ENCODE measurements at places on chromosomes 11 and 22. TPM values are rescaled to one million over a fixed set of nuclear protein-coding genes. Genes with fewer than 3 reads are reported as not detected.
A peak's percentile ranks its signal among the peaks of the same experiment; 100 is the strongest.

FOLH1 gene
- not detected for total RNA-seq

GRCh38 chr11:66022401-66023185, 3.7 kb downstream of the CATSPER1 start:
- no peaks in the 10 kb centered on the region for H3K27me3 ChIP-seq
- no peaks in the 10 kb centered on the region for H3K36me3 ChIP-seq
- H3K4me3 ChIP-seq, result peak overlapping the region; percentile 33
- no peak overlapping the region for H3K27ac ChIP-seq

- H3K27ac ChIP-seq, result no peak overlapping the region
- peak; percentile 25 for DNase-seq
- no peaks in the 10 kb centered on the region for H3K4me1 ChIP-seq
- H3K4me3 ChIP-seq, result no peak overlapping the region
- H3K27me3 ChIP-seq, result peaks cover 29% of the 10 kb centered on the region
These were observed 94.8 kb upstream of the SORL1-AS1 start for GRCh38 chr11:121547574-121547973.

DNA sequence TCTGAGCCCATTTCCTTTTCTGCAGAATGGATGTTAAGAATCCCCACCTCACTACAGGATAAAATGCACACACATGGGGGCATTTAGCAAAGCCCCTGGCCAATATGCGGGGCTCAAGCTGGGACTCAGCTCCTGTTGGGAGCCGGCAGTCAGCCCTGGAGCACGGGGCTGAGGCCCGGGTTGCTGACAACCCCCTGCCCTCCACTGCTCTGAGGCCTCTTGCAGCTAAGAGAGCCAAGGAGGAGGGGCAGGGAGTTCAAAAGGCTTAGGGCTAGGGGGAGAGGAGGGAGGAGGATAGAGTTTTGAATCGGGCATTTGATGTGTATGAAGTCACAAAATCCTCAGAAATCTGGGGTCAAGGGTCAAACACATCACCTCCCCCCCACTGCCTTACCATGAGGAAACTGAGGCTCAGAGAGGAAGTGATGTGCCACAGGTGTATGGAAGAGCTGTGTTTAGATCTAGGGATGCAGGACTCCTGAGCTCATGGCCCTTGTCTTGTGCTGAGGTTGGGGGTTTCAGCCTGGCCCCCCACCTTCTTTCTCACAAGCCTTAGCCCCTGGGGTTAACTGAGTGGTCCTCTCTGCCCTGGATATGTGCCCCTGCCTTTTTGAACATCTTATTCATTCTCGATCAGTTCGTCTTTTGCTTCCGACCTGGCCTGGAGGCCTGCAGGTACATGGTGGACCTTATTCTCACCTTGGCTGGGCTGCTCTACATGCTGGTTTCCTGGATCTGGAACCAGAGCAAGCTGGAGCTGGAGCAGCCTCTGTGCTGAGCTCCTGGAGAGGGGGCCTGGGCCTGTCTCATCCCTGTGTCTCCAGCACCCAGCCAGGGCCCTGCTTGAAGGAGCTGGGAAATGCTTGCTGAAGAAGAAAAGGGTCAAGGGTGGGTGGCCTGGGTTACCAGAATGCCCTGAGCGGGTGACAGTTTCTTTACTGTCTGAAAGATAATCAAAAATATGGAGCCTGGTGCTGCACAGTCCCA, 80.3 kb downstream of the LRRC32 start:
- no peak overlapping the region for H3K27ac ChIP-seq
- DNase-seq, result no peak
- no peaks in the 10 kb centered on the region for H3K36me3 ChIP-seq

GRCh38 chr22:19772422-19772672, 11.8 kb downstream of the TBX1 start:
- no peak overlapping the region for H3K27ac ChIP-seq
- H3K4me1 ChIP-seq, result no peaks in the 10 kb centered on the region
- H3K27me3 ChIP-seq, result peaks cover 4% of the 10 kb centered on the region

DNA sequence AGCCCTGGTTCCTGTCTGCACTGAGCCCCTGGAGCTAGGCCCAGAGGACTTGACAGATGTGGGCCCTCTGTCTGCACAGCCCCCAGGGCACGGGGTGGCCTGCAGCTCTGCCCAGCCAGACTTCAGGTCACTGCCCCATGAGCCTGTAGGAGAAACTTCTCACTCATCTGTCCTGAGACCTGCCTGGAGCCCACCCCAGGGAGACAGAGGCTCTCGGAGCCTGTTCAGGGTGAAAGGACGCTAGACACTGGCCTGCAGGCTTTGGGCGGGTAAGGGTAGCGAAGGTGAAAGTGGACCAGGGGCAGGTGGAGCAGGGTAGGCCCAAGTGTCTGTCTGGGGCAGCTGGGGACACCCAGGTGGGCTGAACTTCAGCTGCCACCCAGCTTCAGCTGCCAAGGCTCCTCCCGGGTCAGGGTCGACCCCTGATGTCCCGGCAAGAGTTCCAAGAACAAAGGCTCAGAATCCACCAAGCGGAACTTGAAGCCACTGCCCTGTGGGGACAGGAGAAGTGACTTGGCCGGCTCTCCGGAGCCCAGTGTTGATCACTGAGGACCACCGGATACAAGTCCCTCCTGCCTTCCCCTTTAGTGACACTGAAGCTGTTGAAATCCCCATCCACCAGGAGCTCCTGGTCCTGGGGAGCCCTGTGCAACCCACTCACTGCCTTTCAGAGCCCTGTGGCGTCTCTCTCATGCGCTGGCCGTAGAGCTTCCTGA, 90.3 kb downstream of the KCNQ1 start:
- no peaks in the 10 kb centered on the region for H3K36me3 ChIP-seq
- DNase-seq, result no peak
- H3K27me3 ChIP-seq, result peaks cover 11% of the 10 kb centered on the region
- no peak overlapping the region for H3K27ac ChIP-seq
- H3K4me3 ChIP-seq, result no peak overlapping the region

DNA sequence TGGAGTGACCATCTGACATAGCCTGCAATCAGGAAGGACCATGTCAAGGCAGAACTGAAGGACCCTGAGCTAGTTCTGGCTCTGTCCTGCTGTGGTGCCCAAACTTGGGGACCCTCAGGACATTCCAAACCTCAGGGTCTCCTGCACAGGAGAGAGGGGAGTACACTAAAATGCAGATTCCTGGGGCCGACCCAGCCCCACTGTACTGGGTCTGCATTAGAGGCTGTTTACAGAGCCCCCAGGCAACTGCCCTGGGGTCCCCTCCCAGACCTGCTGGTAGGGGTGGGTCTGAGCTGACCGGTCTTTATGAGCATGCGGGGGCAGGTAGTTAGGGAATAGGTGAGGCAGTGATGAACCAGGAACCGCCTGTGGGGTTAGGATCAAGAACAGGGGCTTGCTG, 6.8 kb downstream of the TRPM5 start:
- H3K27me3 ChIP-seq, result peaks cover 31% of the 10 kb centered on the region
- H3K36me3 ChIP-seq, result no peaks in the 10 kb centered on the region
- no peak overlapping the region for H3K4me3 ChIP-seq
- no peaks in the 10 kb centered on the region for H3K4me1 ChIP-seq
- no peak for DNase-seq

DNA sequence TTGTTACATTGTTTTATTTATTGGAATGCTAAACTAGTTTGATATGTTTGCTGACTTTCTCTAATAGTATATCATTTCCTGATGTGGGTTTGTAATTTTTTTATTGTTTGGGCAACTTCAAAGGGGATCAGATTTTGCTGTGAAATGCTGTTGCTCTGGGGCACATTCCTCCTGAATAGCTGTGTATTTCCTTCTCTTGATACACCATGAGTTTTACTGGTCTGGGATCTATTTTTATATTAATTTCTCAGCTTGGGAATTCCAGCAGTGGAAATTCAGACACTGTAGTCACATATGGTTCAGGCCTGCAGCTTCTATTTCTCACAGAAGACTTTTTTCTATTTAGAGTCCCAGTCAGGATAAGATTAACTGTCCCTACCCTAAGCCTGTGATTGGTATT, 58.9 kb downstream of the RPUSD4 start:
- peaks cover 17% of the 10 kb centered on the region for H3K4me1 ChIP-seq
- no peak for DNase-seq
- H3K4me3 ChIP-seq, result no peak overlapping the region

DNA sequence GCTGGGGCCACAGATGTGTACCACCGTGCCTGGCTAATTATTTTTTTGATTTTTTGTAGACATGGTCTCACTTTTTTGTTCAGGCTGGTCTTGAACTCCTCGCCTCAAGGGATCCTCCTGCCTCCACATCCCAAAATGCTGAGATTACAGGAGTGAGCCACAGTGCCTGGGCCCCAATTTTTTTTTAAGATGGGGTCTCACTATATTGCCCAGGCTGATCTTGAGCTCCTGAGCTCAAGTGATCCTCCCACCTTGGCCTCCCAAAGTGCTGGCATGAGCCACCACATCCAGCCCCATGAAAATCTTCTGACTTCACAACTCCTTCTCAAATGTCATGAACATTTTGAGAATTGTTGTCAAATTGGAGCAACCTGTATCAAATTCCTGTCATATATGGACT, 2.3 kb upstream of the ANKRD54 start:
- peaks cover 41% of the 10 kb centered on the region for H3K4me1 ChIP-seq
- no peak overlapping the region for H3K27ac ChIP-seq
- DNase-seq, result no peak
- peaks cover 7% of the 10 kb centered on the region for H3K36me3 ChIP-seq
- no peaks in the 10 kb centered on the region for H3K27me3 ChIP-seq

DNA sequence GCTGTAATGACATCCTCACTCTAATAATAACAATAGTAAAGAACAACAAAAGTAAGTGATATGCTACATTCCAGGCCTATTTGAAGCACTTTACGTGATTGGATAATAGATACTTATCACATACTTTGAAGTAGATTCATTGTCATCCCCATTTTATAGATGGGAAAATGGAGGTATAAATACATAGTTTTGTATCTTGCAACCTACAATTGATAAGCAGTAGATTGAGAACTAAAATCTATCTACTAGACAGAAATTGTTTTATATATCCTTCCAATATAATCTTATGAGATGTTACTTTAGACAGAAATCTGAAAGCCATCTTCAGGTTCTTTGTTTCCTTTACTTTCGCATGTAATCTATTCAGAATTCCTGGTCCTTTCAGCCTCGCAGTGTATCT, 104.6 kb upstream of the CD44 start:
- no peak overlapping the region for H3K4me3 ChIP-seq
- H3K27me3 ChIP-seq, result no peaks in the 10 kb centered on the region
- DNase-seq, result no peak
- H3K4me1 ChIP-seq, result peaks cover 42% of the 10 kb centered on the region

- no peaks in the 10 kb centered on the region for H3K36me3 ChIP-seq
- no peak overlapping the region for H3K27ac ChIP-seq
- H3K4me1 ChIP-seq, result no peaks in the 10 kb centered on the region
- H3K27me3 ChIP-seq, result no peaks in the 10 kb centered on the region
These were observed 1261.4 kb upstream of the TENM4 start for GRCh38 chr11:80702264-80702663.

DNA sequence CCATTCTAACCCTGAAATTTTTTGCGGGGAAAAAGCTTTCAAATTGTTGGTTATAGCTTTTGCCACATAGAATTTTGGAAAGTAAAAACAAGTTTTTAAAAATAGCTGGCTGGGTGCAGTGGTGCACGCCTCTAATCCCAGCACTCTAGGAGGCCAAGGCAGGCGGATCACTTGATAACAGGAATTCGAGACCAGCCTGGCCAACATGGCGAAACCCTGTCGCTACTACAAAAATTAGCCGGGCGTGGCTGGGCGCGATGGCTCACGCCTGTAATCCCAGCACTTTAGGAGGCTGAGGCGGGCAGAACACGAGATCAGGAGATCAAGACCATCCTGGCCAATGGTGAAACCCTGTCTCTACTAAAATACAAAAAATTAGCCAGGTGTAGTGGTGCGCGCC, 54.9 kb downstream of the TNRC6B start:
- no peaks in the 10 kb centered on the region for H3K27me3 ChIP-seq
- no peak overlapping the region for H3K27ac ChIP-seq
- H3K36me3 ChIP-seq, result peaks cover 17% of the 10 kb centered on the region
- H3K4me3 ChIP-seq, result no peak overlapping the region

DNA sequence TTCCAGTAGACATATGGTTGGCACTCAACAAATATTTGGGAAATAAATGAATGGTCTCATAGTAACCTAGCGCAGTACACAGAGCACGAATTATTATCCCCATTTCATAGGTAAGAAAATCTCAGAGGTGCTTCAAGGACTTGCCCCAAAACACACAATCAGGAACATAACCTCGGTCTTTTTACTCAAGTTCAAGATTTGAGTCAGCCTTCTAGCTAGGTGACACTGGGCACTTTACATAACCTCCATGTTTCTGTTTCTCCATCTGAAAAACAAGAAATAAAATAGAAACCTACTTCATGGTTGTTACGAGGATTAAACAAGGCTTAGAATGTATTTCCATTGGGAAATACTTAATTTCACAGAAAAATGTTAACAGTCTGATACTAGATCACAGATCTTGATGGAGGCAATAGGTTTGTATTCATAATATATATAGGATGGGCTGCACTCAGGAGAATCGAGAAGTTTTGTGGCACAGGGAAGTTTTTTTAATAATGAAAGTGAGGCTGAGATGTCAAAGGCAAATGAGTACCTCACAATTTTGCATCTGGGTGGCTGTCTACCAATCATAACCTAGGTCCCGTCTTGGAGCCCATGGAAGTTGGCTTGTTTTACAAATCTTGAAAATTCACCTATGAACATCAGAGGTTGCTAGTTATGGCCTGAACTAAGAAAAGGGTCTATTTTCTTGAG, 147.4 kb upstream of the ZC3H12C start:
- H3K36me3 ChIP-seq, result no peaks in the 10 kb centered on the region
- peaks cover 7% of the 10 kb centered on the region for H3K27me3 ChIP-seq
- peaks cover 10% of the 10 kb centered on the region for H3K4me1 ChIP-seq
- peak overlapping the region; percentile 66 for H3K4me3 ChIP-seq

DNA sequence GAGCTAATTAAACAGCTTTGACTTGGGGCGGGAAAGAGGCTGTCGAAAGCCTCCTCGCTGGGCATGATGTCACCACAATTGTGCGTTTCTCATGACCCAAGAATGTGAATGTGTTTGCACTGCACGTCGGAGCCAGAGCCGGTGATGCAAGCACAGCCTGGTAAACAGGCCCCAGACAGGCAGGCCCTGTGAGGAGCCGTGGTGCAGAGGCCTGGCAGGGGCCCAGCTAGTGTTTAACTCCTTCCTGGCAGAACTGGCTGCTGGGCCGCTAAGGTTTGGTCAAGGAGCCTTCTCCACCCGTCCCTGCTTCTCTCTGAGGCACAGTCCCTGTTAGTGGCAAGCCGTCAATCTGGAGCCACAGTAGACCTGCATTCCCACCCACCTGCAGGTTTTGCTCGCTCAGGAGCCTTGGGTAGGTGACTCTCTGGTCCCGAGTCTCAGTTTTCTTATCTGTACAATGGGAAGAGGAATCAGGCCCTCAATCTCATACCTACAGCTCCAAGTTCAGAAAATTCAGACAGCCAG, 25.4 kb upstream of the SMTN start:
- DNase-seq, result peak; percentile 84
- H3K4me3 ChIP-seq, result no peak overlapping the region
- peaks cover 7% of the 10 kb centered on the region for H3K4me1 ChIP-seq
- no peaks in the 10 kb centered on the region for H3K36me3 ChIP-seq
